NCI-H460 (cell line): ENCODE measurements at places on chromosomes 13 and 19.

DNA sequence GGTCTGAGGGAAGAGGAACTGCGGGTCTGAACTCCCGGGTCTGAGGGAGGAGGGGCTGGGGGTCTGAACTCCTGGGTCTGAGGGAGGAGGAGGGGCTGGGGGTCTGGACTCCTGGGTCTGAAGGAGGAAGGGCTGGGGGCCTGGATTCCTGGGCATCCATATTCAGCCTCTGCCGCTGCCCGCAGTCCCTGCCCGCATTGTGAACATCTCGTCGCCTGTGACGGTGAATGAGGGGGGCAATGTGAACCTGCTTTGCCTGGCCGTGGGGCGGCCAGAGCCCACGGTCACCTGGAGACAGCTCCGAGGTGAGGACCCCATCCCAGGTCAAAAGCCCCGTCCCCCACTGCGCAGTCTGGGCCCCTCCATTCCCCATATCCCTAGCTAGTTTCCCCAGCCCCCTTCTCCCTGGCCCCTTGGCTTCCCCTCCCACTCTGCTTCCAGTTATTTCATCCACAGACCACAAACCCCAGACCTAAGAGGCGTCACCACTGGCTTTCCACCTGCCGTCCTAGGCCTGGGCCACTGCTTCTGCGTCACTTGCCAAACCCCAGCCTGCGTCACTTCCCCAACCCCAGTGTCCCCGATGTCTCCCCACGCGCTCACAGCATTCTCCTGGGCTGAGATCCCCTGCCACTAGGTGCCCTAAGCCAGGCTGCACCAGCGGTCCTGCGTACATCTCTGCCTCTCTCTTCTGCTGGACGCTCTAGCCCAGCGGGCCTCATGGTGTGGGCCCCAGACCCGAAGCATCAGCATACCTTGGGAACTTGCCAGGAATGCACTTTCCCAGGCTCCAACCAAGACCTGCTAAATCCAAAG is 13.9 kb downstream of the IGLON5 start:
- DNase-seq: no peak

GRCh38 chr13:73677048-73677601 is 457.1 kb downstream of the KLF12 start:
- DNase-seq: peak; percentile 69

DNA sequence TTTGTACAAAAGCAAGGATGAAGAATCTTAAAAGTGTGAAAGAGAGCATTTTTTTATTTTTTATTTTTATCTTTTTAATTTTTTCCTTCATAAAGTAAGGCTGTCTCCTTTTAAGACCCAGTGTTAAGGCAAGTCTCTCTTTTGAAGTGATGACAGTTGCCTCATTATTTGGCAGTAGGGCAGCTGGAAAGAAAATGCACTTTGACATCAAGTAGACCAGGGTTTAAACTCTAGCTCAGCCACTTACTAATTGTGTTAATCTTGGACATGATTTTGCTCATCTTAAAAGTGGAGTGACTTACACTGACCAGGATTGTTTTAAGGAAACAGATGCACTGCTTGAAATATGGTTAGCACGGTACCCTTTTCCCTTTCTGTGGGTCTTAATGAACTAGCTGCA is 18.5 kb downstream of the GPALPP1 start:
- DNase-seq: no peak

GRCh38 chr19:58261968-58262921 is 16.5 kb upstream of the ZNF8 start:
- DNase-seq: peak; percentile 1
